MM.1S (cell line): ENCODE measurements at places on chromosomes 12 and 14.

DNA sequence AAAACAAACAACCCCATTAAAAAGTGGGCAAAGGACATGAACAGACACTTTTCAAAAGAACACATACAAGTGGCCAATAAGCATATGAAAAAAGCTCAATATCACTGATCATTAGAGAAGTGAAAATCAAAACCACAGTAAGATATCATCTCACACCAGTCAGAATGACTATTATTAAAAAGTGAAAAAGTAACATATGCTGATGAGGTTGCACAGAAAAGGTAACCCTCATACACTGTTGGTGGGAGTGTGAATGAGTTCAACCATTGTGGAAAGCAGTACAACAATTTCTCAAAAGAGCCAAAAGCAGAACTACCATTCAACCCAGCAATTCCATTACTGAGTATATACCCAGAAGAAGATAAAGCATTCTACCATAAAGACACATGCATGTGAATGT is 18.2 kb downstream of the PDE6H start:
- DNase-seq = no peak

DNA sequence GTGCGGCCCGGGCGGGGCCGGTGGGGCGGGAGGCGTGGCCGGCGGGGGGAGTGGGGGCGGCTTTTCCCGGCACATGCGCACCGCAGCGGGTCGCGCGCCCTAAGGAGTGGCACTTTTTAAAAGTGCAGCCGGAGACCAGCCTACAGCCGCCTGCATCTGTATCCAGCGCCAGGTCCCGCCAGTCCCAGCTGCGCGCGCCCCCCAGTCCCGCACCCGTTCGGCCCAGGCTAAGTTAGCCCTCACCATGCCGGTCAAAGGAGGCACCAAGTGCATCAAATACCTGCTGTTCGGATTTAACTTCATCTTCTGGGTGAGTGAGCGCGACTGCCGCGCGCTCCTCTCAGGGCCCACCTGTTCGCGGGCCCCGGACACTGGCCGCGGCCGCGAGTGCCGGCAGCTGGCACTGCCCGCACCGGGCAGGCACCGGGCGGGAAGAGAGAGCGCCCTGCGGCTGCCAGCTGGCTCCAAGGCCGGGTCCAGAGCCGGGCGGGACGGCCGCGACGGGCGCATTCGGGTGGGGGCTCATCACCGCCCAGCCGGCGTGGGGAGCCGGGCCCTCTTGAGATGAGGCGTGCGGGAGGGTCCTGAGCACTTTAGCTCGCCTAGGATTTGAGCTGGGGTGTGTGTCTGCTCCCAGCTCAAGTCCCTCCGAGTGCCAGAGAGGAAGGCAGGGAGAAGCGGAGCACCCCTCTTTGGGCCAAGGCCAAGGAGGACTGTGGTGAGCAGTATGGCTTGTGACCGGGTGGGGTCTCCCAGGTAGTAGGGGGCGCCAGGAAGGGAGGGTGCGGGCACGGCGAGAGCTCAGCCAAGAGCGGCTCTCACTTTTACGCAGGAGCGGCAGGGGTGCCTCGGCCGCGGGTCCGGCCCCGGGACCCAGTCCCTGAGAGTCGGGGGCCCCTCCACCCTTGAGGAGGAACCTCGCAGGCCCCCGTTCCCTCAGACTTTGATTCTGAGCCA is at the start of gene CD9:
Gene CD9, plus strand, starts transcription at position 145 of the 957 bp plus-strand sequence. Its CDS starts 100 bp downstream, at position 245.
- peak; percentile 81 for DNase-seq

- DNase-seq = no peak
Observed at GRCh38 chr14:65877624-65878023, 465.1 kb downstream of the FUT8 start.

DNA sequence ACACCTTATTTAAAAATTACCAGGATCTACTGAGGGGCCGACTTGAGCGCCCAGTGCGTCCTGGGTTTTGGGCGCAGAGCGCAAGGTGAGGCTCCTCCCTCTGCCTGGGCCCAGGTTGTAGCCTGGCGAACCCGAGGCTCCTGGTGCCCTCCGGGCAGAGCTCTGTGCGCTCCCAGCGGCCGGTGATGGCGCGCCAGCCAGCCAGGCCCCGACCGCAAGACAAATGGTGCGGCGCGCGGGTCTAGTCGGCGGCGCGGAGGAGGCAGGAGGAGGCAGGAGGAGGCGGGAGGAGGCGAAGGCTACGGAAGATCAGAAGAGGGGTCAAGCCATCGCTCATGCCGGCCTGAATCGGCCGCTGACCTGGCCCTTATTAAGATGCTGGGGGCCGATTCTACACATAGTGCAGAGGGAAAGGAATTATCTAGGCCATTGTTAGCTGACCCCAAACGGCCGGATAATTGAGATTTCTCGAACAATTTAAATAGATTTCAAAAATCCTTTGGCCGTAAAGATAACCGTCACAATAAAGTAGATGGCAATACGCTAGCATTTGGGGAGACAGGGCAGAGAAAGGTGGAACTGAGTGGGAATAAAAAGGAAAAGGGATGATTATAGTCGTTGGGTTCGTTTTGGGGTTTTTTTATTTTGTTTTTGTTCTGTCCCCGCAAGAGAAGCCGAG is 2.8 kb downstream of the TBX5 start:
- DNase-seq = no peak

- DNase-seq = no peak
Observed at GRCh38 chr14:60188115-60188514, 22.9 kb upstream of the DHRS7 start.

- no peak for DNase-seq
Observed at GRCh38 chr12:3250576-3250975, 173.4 kb downstream of the TSPAN9 start.

DNA sequence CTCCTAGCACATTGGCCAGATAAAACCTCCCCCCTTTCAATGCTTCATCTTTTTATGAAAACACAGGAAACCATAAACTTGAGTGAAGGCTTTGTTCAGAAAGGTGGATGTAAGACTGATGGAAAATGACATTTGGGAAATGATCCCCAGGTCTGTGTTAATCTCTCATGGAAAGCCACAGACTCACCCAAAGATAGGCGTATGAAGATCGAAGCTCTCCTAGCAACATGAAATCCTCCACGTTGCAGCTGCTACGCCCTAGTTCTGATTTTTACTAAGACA is 63.4 kb upstream of the PTGR2 start:
- no peak for DNase-seq

DNA sequence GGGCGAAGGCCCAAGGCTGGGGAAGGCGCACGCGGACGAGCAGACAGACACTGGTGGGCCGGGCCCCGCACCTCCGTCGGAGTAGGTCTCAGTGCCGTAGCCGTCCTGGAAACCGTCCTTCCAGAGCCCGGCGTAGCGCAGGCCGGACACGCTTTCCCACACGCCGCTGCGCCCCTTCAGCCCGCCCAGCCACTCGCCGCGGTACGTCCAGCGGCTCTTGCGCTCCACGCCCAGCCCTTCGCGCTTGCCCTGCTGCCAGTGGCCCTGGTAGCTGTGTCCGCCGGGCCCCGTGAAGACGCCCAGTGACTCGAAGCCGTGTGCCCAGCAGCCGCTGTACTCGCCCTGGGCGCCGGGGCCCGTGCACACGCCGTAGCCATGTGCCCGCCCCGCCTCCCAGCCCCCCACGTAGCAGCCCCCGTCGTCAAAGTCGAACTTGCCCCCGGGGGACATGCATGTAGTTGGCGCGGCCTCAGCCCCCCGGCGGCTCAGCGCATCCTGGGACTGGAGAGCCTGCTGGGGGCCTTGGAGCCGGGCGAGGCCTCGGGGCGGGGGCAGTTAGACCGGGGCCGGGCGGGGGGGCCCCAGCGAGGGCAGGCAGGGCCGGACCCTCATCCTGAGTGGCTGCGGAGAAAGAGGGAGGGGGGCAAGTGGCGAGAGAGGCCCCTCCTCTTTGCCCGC is 1.4 kb downstream of the JPH4 start:
- no peak for DNase-seq

DNA sequence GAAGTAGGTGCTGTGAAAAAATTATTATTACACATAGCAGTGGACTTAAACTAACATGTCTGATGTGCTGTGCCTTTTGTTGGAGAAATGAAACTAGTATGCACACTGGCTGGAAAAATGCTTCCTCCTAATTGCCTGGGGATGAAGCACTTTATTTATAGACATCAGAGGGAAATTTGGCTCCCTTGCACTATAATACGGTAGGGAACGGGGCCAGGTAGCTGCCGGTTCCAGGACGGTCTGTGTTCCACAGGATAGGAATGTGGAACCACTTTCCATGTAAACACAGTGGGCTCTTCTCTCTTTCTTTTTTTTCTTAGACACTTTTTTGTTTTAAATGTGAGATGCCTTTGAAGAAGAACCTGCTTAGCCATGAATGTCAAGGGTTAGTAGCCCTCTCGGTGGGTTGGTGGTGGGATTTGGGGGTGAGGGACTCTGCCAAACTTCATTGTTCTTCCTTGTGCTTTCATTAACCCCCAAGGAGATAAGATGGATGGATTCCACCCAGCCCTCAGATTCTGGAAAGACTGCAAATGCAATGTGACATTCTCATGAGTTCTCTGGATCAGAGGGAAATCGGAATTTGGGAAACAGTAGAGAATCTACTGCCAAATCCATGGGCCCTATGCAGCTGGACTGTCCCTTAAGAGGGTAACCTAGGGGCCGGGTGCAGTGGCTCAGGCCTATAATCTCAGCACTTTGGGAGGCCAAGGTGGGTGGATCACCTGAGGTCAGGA is 58.0 kb upstream of the GSC start:
- DNase-seq = no peak

DNA sequence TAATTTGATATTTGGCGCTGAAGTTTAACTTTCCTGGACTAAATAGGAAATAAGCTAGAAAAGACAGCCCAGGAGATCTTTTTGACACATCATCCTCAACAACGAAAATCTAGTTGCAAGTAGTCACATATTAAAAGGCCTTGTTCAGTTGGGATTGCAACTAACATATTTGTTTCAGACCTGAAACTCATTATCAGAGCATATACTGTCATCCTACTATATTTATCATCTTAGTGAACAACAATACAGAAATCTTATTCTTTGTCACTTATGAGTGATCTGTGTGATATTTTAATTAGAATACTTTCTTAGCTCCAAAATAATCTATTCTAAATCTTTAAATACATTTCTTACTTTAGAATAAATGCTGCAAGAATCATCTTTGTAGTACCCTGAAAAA is 72.1 kb downstream of the ELK3 start:
- no peak for DNase-seq

DNA sequence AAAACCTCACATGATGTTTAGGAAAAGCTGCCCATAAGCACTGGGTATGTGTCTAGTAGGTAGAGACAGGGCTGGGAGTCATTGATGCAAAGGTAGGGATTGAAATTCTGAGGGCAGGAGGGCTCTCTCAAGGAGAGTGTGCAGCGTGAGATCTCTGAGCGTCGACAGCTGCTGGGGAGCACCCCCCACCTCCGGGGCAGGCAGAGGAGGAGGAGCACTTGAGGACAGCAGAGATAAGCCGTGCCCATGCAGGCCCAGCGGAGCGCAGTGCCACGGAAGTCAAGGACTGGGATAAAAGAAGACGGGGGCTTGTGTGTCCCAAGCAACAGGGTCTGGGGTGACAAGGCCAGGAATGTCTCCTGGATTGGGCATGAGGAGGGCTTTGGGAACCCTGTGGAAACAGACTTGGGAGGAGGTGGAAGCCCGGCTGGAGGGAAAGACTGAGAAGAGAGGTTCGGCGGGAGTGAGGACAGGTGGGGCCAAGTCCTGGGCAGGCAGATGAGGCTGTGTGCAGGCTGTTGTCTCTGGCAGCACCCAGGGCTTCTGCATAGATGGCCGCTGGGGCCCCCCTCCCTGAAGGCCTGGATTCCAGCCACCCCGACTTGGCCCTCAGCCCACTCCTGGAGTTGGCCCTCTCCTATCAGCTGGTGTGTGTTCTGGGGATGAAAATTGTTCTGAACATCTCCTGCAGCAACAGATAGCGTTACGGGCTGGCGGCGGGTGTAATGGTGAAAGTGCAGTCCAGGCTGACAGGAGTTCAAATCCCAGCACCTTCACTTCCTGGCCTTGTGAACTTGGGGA is 1.9 kb downstream of the CACNA2D4 start:
- no peak for DNase-seq

- DNase-seq = no peak
Observed at GRCh38 chr14:34424488-34424887, 37.6 kb downstream of the SPTSSA start.

DNA sequence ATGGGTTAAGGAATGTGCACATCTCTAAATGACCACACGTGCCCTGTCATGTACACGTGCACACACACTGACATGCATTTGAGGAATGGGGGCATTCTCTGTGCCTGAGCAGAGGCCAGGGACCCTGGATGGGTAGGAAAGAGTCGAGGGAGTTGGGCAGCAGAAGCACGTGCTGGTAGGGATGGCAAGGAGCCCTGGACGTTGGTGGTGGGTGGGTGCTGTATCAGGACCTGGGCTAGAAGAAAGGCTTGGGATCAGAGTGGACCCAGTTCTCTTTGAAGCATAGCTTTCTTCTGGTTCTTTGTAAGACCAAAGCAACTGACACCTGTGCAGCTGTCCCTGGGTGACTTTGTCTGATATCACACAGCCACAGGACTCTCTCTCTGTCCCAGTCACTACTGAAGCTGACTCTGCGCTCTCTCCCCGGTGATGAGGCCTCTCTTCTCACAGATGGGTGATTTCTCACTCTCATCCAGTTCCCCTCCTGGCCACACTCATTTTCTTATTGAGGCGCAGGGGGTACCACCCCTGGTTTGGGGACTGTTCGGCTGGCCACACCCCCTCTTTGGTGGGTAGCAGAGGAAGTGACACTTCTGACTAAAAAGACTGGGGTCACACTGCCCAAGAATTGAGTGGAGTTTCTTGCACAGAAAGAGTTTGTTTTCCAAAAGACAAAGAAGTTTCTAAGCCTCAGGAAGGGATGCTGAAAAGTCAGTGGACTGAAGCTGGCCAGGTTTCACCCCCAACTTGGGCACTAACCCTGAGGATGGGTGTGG is 171.7 kb upstream of the RTL1 start:
- no peak for DNase-seq

GRCh38 chr12:105355752-105356151 is 25.3 kb downstream of the C12orf75 start:
- no peak for DNase-seq

DNA sequence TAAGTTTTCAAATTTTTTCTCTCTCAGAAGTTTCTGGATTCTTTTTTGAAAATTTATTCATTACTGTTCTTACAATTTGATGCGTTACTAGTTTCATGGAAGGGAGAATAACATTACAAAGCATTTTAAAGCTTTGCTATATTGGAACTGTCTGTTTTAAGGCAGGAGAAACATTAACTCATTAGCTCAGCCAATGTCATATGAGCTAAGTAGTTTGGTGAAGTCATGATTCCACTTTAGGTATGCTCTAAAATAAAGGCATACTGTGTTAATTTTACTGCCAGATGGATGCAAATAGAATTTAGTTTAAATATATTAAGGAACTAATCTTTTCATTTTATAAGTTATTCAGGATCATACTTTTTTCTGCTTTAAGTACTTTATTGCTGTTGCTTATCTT is 46.0 kb downstream of the ARID2 start:
- DNase-seq = no peak

DNA sequence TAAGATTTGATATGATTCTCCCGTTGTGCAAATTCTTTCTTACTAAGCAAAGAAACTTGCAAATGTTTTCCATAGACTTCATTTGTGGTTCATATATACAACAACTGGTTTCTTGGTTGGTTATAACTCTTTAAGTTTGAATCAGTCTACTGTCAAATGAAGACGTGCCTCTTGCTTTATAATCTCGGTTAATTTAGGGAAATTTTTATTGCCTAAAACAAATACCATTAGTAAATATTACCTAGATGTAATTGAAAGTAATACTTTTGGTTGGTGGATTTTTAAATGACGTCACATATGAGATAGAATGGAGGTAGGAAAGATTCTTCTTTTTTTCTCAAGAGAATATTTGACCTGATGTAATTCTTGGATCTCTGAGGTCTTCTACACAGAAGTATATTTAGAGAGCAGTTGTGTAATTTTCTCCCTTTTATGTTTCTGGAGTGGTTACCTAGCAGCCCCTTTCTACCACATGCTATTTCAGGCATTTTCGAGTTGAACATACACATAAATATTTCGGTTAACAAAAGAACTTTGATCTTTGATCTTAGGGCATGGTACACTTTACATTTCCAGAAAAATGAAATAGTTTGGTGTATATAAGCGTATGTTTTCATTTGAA is 1.7 kb downstream of the ATF7IP start:
- peak; percentile 26 for DNase-seq
